ENCODE measurements at places on chromosomes 2 and 18.
A peak's percentile ranks its signal among the peaks of the same experiment; 100 is the strongest.

DNA sequence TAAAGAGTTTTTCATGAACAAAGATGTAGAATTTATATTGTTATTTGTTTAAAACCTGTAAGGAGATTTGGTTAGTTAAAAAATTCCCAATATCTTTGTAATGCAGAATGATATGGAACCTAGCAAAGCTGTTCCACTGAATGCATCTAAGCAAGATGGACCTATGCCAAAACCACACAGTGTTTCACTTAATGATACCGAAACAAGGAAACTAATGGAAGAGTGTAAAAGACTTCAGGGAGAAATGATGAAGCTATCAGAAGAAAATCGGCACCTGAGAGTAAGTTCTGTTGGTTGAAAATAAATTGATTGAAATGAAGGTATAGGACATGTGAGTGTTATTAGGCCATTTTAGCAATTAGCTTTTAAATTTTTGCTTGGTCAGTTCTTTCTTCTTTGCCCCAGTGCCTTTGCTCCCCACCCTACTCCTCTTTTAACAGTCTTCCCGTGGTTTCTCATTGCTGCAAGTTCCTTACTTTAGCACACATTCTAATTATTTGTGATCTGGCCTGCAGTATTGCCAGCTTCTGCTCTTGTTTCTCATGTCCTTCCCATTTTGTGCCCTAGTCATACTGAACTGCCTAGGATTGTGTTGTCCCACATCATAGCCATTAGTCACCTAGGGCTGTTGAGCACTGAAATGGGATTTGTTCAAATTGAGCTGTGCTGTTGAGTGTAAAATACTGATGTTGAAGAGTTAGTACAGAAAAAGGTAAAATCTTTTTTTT is 36.6 kb downstream of the VAPA start:
- no peak overlapping the region for H3K4me3 ChIP-seq
- H3K27me3 ChIP-seq: no peaks in the 10 kb centered on the region
- H3K36me3 ChIP-seq: no peaks in the 10 kb centered on the region
- no peaks in the 10 kb centered on the region for H3K4me1 ChIP-seq
- DNase-seq: no peak

DNA sequence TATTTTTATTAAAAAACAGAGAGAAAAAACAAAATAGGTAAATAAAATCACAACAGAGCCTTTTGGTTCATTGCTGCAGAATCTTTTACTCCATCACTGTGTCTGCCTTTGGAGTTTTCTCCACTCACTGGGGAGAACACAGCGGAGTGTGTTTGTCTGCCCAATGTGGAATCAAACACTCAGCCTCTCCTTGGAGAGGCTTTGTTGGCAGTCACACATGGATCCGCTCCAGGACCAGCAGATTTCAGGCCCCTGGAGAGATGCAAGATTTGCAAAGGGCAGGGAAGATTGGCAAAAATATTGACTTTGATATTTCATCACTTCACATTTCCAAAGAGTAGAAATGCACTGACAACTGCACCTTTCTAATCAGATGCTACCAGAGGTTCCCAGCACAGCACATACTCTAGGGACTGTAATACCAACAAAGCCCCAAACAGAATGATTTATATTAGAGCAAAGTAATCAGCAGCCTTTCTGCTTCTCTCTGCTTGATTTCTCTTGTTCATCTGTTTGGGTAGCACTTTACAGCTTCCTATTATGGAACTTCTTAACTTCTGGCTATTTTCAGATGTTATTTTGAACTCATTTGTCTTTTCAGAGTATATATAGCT is 1898.8 kb upstream of the PIK3C3 start:
- H3K4me3 ChIP-seq: no peak overlapping the region
- no peak for DNase-seq
- no peaks in the 10 kb centered on the region for H3K4me1 ChIP-seq

DNA sequence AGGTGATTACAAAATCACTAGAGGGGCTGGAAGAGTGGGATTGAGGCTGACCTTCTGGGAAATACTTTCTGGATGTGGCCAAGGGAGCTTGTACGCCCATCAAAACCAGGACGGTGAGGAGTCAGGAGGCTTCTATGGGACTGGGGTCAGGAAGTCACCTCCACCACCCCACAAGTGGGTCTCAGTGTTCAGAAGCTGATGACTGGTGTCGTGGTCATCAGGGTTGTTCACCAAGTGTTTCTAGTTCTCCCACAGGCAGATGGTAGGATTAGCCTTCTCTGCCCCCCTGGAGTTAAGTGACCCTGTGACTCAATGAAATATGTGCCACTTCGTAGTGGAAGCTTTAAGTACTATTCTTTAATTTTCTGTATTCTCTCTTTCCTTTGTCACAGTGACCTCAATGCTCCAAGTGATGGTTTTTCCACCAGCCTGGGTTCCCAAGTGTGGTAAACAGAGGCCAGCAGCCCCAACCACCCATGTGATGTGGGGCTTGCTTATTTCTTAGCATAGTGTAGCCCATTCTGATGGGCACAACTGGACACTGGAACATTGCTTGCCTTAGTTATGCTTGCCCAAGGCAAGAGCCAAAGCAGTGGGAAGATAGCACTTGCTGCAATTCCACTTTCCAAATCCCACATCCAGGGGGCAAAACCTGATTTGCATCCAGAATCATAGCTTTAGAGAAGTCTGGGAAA is 258.8 kb downstream of the CYP26B1 start:
- no peak overlapping the region for H3K4me3 ChIP-seq
- H3K4me1 ChIP-seq: no peaks in the 10 kb centered on the region
- no peak for DNase-seq
- no peaks in the 10 kb centered on the region for H3K27me3 ChIP-seq
- no peaks in the 10 kb centered on the region for H3K36me3 ChIP-seq
- no peak overlapping the region for H3K27ac ChIP-seq

- H3K4me1 ChIP-seq: no peaks in the 10 kb centered on the region
- no peaks in the 10 kb centered on the region for H3K27me3 ChIP-seq
- no peak overlapping the region for H3K4me3 ChIP-seq
- H3K36me3 ChIP-seq: no peaks in the 10 kb centered on the region
- no peak overlapping the region for H3K27ac ChIP-seq
Observed at GRCh38 chr2:215660687-215661086, 224.8 kb upstream of the FN1 start.

GRCh38 chr2:82491591-82491990 is 1967.5 kb downstream of the SUCLG1 start:
- H3K36me3 ChIP-seq: no peaks in the 10 kb centered on the region
- no peaks in the 10 kb centered on the region for H3K27me3 ChIP-seq
- H3K4me1 ChIP-seq: no peaks in the 10 kb centered on the region

DNA sequence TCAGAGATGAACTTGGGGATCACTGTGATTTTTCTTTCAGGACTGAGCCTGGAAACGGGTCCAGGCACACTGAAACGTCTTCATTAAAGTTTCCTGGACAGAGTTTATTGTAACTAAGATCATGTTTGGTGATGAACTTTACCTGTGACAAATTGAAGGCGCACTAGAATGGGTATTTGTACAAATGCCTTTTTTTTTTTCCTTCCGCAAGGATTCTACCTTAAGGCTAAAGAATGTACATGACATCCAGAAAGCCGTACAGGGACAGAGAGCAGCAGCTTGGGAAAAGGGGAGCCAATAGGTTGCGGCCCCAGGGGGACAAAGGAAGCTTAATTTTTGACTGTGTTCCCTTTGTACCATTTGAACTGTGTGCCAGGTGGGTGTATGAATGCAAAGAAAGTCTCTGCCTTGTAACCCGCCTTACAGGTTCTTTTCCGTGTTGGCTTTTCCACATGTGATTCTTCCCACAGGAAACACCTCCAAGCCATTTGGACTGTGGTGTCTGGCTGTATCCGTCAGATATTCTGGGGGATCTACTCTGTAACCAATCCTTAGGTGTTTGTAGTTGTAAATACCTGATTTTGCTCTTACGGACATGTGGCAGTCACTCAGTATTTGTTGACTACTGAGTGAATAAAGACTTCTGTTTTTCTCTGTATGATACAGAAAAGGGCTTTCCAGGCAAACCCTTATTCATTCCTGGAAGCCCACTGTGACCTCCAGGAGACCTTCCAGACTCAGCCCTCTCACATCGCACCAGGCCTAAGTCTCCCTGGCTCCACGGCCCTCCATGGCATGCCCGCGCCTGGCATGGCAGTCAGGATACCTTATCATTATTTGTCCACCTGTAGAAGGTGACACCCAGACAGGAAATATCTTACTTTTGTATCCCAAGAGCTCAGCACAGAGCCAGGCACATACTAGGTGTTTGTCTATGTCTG is 1.1 kb downstream of the LRRFIP1 start:
- no peaks in the 10 kb centered on the region for H3K36me3 ChIP-seq
- no peak overlapping the region for H3K27ac ChIP-seq
- peaks cover 5% of the 10 kb centered on the region for H3K4me1 ChIP-seq
- DNase-seq: no peak
- peak overlapping the region; percentile 53 for H3K4me3 ChIP-seq

GRCh38 chr18:79960921-79961526 is 3.4 kb upstream of the HSBP1L1 start:
- no peak for DNase-seq
- no peaks in the 10 kb centered on the region for H3K36me3 ChIP-seq
- H3K4me1 ChIP-seq: peaks cover 19% of the 10 kb centered on the region
- no peak overlapping the region for H3K4me3 ChIP-seq

DNA sequence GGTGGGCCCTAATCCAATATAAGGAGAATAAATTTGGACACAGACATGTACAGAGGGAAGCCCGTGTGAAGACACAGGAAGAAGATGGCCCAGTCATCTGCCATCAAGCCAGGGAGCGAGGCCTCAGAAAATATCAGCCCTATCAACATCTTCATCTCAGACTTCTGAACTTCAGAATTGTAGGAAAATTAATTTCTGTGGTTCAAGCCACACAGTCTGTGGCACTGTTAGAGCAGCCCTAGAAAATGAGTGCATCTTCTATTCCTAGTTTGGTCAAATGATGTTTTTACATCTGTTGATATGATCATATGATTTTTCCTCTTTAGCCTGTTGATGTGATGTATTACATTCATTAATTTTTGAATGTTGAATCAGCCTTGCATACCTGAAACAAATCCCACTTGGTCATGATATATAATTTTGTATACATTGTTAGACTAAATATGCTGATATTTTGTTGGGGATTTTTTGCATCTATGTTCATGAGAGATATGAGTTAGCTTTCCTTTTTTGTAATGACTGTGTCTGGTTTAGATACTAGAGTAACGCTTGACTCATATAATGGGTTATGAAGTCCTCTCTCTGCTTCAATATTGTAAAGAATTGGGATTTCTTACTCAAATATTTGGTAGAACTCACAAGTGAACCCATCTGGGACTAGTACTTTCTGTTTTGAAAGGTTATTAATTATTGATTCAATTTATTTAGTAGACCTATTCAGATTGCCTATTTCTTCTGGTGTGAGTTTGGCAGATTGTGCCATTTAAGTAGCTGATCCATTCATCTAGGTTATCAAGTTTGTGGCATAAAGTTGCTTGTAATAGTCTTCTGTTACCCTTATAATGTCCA is 451.4 kb downstream of the EIPR1 start:
- H3K4me3 ChIP-seq: no peak overlapping the region
- no peaks in the 10 kb centered on the region for H3K4me1 ChIP-seq
- DNase-seq: no peak
- H3K27me3 ChIP-seq: no peaks in the 10 kb centered on the region

- H3K36me3 ChIP-seq: no peaks in the 10 kb centered on the region
- no peak overlapping the region for H3K27ac ChIP-seq
- H3K4me1 ChIP-seq: no peaks in the 10 kb centered on the region
Observed at GRCh38 chr2:73034661-73035375, 36.7 kb downstream of the SFXN5 start.

DNA sequence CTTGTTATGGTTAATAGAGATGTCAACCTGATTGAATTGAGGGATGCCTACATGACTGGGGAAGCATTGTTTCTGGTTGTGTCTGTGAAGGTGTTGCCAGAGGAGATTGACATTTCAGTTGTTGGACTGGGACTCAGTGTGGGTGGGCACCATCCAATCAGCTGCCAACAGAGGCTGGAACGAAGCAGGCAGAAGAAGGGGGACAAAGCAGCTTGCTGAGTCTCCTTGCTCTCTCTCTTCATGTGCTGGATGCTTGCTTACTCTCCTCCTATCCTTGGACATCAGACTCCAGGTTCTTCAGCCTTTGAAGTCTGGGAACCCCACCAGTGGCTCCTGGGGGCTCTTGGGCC is 22.2 kb upstream of the SMAD4 start:
- no peaks in the 10 kb centered on the region for H3K36me3 ChIP-seq
- H3K27me3 ChIP-seq: no peaks in the 10 kb centered on the region
- no peak overlapping the region for H3K27ac ChIP-seq
- no peak for DNase-seq
- no peaks in the 10 kb centered on the region for H3K4me1 ChIP-seq

DNA sequence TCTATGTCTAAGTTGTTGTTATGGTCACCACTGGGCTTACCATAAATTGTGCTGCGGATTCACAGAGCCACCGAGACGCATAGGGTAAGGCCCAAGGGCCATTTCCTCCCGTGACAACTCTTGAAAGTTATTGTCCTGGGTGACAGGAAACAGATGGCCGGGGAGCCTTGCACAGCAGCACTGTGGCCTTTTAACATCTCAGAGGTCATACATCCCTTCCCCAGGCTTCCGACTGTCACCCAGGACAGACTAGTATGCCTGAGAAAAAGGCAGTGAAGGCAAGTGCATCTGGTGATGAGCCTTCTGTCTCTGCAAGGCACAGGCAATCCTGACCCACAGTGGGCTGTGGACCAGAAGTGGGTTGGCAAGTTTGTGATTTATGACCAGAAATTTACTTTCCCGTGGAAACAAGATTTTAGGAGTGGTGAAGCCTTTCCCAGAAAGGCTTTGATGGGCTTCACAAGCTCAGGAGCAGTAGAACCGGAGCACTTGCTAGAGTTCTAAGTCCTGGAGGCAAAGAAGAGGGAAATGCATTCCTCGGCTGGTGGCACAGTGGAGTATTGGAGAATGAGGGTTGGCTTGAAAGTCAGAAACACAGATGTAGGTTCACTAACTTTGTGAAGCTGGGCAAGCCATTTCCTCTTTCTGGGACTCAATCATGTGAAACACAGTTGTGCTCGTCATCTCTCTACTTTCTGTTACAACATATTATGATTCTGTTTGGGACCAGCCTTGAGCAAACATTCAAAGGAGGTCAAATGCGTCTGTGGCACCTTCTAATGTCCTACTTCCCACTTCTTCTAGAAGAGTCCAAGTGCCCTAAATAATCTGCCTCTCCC is 2.0 kb upstream of the CAPN14 start:
- no peaks in the 10 kb centered on the region for H3K4me1 ChIP-seq
- no peak overlapping the region for H3K27ac ChIP-seq
- no peaks in the 10 kb centered on the region for H3K36me3 ChIP-seq
- H3K4me3 ChIP-seq: no peak overlapping the region
- no peak for DNase-seq

DNA sequence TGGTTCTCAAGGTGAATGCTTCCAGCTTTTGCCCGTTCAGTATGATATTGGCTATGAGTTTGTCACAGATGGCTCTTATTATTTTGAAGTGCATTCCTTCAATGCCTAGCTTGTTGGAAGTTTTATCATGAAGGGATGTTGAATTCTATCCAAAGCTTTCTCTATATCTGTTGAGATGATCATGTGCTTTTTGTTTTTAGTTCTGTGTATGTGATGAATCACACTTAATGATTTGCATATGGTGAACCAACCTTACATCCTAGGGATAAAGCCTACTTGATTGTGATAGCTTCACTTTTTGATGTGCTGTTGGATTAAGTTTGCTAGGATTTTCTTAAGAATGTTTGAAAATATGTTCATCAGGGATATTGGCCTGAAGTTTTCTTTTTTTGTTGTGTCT is 112.1 kb downstream of the MBD2 start:
- H3K27me3 ChIP-seq: no peaks in the 10 kb centered on the region
- H3K27ac ChIP-seq: no peak overlapping the region
- no peak overlapping the region for H3K4me3 ChIP-seq

Measured in colonic mucosa (tissue), 4 donors.